KG1 (cell line): ENCODE measurements at places on chromosomes 11 and 22.

DNA sequence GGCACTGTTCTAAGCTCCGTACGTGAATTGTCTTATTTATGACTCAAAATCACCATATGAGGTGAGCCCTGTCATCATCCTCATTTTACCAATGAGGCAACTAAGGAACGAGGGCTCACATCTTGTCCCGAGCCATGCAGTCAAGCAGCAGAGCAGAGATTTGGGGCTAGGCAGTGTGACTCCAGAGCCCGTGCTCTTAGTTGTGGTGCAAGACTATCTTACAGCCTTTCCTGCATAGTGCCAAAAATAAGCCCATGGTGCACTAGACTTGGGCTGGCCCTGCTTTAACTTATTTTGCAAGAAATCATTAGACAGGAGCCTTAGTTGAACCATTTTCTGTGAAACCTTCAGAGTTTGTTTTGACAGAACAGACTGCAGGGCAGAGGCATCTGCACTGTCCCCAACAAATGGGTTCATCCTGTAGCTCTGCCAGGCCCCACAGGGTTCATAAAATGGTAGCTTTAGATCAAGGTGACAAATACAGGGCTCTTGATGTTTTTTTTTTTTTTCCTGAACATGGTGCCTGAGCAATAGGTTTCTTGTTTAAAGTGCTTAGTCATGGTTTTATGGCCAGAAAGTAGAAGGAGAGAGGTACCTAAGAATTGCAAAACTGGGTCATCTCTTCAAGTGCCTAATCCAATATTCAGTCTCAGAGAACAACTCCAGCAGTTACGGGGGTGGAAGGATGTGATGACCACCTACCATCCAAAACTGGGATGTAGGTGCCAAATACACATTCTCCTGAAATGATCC is 56.6 kb downstream of the BMAL1 start:
- no peak for DNase-seq

GRCh38 chr11:9253086-9253485 is 12.1 kb downstream of the DENND5A start:
- DNase-seq = no peak

GRCh38 chr11:99098258-99098657 is 77.5 kb downstream of the CNTN5 start:
- DNase-seq = no peak

DNA sequence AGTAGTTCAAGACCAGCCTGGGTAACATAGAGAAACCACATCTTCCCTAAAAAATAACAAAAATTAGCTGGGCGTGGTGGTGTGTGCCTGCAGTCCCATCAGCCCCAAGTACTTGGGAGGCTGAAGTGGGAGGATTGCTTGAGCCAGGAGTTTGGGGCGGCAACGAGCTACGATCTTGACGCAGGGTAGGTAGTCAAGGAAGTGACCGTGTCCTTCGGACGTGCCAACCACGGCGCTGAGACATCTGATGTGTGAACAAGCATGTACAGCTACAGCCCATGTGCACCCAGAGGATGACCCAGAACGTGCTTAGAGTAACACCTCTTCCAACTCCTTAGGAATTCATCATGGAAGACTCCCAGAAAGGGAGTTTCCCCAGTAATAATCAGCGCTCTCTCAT is 21.4 kb downstream of the RGL4 start:
- DNase-seq = no peak

DNA sequence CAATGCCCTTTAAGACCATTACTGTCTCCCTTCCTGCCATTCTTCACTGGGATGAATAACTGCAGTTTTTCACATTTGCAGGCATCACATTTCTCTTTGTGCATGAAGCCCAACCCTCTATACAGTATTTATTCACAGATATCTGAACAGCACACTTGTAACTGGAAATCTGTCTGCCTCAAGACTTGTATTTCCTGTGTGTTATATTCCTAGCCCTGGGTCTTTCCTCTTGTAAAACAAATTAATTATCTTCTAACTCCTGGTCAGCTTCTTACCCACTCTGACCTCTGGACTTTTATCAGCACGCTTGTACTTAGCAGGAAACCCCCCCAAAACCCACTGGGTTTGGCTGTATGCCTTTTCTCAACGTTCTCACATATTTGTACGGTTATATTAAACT is 2.0 kb downstream of the CSRP3 start:
- DNase-seq = no peak

GRCh38 chr11:104339380-104339831 is 175.5 kb upstream of the PDGFD start:
- DNase-seq = peak; percentile 77

- DNase-seq = no peak
Measured at GRCh38 chr11:74611369-74611861, 19.0 kb downstream of the POLD3 start.

DNA sequence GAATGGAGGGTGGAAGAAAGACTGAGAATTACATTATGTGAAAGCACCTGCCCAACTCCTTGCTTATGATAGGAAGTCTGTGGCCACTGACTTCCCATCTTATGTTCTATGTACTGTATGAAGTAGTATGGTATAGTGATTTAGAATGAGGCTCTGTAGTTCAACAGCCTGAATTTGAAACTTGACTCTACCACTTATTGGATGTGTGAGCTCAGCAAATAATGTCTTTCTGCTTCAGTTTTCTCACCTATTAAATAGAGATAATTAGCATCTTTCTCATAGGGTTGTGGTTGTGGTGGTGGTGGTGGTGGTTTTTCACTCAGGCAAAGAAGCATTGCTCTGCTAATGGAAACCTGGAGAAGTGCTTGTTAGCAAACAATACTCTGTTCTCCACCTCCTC is 121.6 kb downstream of the PAX6 start:
- no peak for DNase-seq

DNA sequence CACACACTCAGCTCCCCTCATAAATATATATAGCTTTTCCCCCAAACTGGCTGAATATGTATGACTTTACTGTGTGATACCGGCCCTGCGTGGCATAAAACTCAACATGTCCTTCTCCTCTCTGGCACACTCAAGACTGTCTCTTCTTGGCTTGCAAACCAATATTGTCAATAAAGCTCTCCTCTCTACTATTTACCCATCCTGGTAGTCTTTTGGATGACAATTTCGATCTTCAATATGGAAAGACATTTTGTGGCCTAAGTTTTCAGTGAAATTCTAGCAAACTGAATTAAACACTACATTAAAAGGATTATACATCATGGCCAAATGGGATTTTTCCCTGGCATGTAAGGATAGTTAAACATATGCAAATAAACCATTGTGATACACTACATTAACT is 1255.9 kb downstream of the JRKL start:
- no peak for DNase-seq

GRCh38 chr11:133081730-133082452 is 450.4 kb downstream of the OPCML start:
- DNase-seq = no peak

- DNase-seq = no peak
Measured at GRCh38 chr22:49197505-49197904, 630.2 kb downstream of the BRD1 start.

DNA sequence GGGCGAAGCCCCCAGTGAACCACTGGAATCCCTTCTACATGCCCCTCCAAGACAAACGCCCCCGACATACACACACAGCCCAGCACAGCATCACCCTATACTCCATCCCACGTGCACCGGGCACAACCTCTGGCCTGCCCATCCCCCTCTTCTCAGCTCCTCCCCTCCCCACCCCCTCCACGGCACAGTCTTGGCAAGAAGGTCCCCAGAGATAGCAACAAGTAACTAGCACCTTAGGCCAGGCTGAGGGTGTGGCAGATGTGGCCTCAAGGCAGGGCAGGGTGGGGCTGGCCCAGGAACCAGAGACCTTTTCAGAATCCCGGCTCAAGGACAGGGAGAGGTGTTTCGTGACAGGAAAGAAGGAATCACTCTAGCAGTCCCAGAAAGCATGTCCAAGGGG is 54.3 kb downstream of the CYTH4 start:
- no peak for DNase-seq

DNA sequence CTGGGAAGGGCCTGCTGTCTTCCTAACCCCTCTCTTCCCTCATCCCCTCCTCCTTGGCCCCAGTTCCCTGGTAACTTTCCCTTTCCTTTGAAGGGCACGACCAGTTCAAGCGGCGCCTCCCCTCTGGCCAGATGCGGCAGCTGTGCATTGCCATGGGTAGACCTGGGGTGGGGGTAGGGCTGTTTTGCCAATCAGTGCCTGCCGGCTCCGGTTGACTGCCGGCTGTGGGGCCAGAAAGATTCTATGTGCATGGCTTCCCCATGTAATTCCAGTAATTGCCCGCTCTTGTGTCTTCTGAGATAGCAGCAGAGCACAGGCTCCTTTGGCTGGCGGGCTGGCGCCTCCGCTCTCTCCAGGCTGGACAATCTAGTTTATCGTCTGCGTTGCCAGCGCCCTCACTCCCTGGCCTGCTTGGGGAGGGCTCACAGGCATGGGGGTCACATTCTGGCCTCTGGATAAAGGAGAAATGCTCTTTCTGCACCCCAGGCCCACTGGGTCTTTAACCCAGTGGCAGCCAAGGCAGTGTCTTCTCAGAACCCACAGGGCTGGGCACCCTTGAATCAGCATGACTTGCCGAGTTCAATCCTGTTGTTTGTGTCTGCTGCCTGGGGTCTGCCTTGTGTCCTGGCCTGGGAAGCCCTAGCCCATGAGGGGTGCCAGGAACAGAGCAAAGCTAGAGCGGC is 9.4 kb downstream of the SIDT2 start:
- DNase-seq = no peak

DNA sequence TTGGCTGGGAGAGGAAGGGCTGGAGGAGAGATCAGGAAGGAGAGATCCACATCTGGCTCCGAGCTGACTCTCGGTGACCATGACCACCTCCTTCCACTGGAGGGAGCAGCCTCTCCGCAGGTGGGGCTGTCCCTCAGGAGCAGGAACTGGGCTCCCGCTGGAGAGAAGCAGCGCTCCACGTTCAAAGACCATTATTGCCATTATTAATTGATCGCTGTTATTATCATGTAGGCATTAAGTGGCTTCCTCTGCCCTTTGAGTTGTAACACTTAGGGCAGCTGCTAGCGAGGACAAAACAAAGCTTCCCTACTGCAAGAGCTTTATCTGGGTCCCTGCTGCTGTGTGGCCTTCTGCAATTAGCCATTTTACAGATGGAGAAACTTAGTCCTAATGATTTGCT is 251.9 kb downstream of the ST3GAL4 start:
- DNase-seq = no peak

DNA sequence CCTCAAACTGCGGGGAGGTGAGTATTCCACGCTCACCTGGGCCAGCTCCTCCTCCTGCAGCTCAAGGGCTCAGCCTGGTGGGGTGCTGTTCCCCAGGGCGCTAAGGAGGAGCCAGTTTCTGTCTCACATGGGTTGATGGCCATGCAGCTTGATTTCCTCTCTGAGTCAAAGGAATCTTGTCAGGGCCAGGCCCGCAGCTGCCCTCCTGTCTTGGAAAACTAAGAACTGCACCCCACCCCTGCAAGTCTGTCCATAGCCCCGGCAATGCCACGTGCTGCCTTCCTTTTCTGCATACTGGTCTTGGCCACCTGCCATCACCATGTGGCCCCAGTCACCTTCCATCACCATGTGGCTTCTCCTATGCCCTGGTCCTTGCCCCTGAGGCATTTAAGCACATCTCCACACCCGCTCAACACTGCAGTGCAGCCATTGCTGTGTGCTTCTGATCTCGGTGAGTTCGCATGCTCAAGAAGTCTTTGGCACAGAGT is 35.2 kb upstream of the CLDN5 start:
- no peak for DNase-seq

DNA sequence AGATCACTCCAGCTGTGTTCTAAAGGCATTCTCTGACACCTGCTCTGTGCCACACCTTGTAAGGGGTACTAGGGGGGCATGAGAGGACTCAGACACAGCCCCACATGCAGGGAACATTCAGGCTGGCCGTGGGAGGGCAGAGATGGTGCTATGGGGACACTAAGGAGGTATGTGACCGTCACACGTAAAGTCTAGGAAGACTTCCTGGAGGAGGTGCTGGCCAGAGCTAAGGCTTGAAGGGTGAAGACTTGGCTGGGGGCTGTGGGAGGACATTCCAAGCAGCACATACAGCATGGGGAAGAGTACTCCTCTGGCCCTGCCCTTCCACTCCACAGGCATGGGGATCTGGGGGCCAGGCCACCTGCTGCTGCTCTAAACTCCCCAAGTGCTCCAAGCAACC is 48.5 kb upstream of the TCF20 start:
- DNase-seq = no peak

DNA sequence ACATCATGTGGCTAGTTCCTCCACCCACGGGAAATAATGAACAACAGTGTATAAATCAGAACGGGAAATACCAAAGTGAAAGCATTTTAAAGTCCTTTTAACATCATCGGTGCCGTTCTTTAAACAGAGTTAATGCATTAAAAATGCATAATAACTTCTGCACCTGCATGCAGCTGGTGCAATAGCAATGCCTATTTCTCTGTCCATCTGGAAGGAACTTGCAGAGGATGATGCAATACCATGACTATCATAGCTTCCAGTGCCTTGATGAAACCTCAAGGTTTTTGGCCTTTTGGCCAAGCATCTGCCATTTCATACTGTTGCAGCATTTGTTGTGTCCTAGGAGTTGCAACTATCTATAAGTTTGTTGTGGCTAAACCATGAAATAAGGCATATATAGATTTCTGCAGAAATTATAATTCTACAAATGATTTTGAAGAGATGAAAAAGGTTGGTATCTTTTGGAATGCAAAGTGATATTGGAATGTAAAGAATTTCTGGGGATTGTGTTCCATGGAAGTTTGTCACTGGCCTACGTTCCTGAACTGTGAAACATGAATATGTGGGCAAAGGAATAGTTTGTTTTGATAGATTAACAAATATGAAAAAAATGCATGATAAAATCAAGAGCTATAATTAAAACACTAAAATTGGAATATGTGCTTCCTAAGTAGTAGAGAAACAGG is 9.8 kb upstream of the EIF3F start:
- DNase-seq = no peak

- DNase-seq = no peak
Measured at GRCh38 chr11:61106296-61106695, 4.0 kb downstream of the CD5 start.

- DNase-seq = no peak
Measured at GRCh38 chr22:24138649-24139420, 42.5 kb upstream of the SUSD2 start.

DNA sequence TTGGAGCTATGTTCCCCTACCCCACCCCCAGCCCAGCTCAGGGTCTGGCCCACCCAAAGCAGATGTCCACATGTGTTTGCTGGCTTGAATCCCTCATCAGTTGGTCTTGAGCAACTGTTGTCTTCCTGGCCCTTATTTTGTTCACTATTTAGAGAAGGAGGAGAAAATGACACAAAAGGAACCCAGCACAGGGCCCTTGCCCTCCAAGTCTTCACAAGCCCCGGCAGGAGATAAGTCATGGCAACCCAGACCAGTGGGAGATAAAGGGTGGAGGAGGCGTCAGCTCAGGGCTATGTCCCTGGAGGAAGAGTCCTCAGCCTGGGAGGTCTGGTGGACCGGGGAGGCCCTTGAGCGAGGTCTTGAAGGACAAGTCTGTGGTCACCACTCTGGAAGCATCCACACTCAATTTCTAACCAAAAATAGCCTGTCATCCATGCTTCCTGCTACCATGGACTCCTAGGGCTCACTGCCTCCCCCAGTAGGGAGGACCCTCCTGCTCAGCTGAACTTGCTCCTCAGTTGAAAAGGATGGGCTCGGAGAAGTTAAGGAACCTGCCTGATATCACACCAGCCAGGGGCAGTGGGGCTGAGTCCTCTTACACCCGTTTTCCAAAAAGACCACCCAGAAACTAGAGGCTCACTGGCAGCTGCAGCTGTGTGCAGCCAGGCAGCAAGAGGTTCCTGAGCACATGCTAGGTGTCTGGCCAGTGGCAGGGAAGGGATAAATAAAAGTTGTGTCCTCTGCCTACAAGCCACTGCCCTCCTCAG is 1.8 kb upstream of the RAB3IL1 start:
- DNase-seq = no peak
